ENCODE measurements at places on chromosomes 2 and 18.

DNA sequence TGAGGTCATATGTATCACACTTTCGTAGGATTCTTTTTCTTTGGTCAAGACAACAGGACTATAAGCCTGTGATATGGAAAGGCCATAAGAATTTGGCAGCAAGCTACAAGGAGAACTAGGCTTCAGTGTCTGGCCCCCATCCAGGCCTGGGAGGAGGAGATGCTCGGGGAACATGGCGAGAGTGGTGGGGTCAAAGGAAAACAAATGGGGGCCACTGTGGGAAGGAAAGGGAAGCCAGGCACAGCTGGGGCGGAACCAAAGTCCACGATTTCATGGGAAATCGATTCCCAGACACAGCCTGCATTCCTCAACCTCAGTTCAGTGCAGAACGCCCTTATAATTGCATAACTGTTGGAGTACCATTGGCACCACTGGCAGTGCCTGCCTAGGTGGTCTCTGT is 58.2 kb downstream of the MBP start:
- no peak for DNase-seq

- DNase-seq: no peak
These were observed 111.6 kb downstream of the FAM168B start for GRCh38 chr2:130981667-130982066.

- DNase-seq: no peak
These were observed 84.9 kb downstream of the SOX11 start for GRCh38 chr2:5777131-5777535.

DNA sequence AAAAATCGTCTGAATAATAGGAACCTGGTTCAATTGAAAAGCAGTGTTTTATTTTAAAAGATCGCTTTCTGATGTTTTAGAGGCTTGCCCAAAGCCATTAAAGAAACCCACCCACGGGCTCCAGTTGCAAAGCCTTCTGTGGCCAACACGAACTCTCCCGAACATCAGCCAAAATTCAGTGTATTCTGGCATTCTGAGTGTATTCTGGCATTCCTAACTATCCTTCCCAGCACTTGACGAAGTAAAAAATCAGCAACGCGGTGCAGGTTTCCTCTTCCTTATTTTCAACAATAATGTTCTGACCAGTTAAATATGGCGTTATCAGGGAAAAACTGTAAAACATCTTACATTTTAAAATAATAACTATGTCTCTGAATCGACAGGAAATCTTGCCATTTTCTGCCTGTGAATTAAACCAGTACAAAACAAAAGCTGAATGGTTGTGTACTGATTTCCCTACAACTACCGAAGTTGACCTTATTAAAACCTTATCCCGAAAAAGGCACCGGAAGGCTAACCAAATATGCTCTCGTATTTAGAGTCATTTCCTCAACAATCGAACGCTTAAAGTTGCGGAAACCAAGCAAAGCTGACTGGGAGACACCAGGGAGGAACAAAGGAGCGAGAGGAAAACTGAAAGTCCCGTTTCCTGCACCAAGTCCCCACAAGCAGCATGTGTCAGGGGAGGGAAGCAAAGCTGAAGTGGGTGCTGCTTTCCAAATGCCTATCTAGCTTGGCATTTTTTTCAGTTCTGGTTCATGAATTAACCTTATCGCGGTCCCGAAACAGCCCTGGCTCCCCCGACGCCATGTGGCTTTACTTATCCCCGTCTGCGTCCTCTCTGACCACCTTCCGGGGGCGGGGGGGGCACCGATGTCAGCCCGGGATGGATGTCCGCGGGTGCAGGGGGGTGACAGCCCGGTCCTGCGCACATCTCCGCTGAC is 44.3 kb downstream of the ZNF516 start:
- no peak for DNase-seq

- DNase-seq: no peak
These were observed 154.3 kb downstream of the SEPTIN10 start for GRCh38 chr2:109459485-109459884.

DNA sequence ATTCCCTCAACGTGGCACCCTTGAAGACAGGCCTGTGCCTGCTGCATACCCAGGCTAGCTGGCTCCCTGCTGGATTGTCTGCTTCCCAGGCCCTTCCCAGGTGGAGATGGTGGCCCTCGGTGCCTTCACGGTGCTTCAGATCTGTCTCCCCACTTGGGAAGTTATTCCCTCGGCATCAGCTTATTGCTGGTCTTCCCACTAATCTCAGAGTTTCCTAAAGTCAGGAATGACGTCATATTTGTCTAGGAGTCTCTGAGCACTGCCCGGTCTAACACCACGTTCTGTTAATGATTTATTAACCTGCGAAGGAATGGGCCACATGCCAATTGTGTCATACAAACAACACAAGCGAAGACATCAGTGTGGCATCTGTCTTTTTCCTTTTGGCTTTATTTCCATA is 269.8 kb upstream of the ID2 start:
- no peak for DNase-seq

DNA sequence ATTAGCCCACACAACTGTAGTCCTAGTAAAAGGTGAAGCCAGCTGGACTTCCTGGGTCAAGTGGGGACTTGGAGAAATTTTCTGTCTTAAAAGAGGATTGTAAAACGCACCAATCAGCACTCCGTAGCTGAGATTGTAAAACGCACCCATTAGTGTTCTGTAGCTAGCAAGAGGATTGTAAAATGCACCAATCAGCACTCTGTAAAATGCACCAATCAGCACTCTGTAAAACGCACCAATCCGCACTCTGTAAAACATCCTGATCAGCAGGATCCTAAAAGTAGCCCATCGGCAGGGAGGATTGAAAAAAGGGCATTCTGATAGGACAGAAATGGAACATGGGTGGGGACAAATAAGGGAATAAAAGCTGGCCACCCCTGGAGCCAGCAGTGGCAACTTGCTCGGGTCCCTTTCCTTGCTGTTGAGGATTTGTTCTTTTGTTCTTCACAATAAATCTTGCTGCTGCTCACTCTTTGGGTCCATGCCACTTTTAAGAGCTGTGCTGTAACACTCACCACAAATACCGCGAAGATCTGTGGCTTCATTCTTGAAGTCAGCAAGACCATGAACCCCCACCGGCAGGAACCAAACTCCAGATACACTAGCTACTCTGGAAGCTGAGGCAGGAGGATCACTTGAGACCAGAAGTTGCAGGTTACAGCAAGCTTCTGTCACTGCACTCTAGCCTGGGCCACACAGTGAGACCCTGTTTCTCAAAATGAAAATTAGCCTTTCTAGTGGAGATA is 102.6 kb downstream of the HS6ST1 start:
- no peak for DNase-seq

DNA sequence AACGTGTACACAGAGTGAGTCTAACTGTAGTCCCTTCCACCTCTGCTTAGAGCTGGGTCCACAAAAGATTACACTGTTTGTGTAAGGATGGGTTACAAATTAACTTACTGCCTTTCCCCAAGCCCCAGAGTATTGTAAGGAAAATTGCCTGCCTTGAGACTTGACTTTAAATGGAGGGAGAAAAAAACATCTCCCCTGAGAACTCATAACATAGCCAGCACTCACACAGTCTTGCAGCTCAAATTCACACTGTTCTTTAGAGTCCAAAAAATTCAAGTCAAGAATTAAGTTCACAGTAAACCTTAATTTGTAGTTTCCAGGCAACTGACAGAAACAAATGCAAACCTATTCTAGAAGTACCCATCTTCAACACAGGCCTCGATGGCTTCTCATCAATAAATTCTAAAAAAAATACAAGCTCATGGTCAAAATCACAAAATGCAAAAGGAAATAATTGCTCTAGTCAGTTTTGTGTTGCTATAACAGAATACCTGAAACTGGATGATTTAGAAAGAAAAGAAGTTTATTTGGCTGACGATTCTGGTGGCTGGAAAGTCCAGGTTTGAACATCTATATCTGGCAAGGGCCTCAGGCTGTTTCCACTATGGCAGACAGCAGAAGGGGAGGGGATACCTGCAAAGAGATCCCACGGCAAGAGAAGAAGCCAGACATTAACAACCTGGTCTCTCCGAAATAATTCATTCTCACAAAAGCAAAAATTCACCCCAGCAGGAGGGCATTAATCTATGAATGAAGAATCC is 34.6 kb upstream of the TMEM17 start:
- no peak for DNase-seq

DNA sequence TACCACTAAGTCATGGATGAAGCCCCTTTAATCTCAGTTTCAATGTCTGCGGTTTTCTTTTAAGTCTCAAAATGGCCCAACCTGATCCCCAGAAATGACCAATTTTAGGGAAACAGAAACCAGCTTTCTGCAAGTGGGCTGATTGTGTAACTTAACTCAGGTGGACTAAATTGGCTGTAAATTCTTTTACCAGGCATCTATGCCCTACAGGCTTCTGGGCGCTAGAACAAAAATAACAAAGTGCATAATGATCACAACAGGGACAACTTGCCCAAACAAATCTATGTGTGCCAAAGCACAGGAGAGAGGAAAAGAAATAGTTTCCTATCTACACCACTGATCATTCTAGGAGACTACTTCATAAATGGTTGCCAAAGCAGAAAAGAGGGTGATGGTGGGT is 112.3 kb upstream of the SETBP1 start:
- DNase-seq: no peak

DNA sequence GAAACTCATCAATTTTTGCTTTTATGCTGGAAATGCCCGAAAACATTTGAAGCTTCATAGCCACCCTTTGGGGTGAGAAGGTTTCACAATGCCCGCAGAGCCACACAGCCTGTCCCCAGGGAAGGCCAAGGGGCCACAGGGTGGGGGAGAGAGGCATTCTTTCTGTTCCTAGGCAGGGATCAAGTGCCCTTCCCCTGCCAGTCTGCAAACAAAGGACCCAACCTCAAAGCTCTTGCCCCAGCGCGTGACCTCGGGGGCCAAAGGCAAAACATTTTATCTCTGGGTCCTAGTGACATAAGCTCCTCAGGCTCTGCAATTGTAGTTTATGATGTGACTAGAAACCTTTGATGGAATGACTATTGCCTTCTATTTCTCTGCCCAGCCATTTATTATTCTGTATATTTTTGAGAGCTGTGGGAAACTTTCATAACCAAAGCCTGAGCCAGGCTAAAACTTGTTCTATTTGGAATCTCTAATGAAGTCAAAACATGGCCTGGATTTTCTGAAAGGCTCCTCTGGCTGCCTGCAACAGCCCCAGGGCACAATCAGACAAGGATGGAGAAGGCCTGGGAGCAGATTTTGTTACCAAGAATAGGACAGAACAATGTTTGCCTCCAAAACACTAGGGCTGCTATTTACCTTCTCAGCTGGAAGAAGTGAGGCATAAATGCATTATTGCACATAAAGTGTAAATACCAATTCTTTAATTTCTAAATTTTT is 137.2 kb upstream of the KCTD1 start:
- no peak for DNase-seq

DNA sequence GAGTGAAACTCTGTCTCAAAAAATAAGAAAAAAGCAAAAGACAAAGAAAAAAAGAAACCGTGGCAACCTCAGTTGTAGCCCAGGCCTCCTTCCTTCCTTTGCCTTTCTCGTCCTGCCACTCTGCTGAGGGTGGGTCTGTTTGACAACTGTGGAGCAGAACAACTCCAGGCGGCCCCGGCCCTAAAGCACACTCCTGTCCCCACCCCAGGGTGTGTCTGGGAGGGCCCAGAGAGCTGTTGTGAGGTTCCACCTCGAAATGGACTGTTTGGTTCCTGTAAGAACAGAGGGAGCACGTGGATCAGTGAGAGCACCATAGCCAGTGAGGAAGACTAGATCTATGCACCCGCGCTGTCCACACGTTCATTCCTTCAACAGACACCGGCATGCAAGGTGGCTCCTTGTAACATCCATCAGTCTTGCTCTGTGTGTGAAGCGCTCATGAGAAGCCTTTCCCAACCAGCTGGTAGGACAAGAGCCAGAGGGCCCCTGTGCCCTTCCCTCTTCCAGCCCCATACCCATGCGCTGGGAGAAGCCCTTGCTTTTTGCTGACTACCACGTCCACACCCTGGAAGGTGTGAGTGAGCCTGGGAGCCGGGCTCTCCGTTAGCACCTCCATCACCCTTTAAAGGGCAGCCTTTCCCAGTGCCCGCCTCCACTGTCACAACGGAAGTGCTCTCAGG is 61.6 kb downstream of the SOWAHC start:
- no peak for DNase-seq

DNA sequence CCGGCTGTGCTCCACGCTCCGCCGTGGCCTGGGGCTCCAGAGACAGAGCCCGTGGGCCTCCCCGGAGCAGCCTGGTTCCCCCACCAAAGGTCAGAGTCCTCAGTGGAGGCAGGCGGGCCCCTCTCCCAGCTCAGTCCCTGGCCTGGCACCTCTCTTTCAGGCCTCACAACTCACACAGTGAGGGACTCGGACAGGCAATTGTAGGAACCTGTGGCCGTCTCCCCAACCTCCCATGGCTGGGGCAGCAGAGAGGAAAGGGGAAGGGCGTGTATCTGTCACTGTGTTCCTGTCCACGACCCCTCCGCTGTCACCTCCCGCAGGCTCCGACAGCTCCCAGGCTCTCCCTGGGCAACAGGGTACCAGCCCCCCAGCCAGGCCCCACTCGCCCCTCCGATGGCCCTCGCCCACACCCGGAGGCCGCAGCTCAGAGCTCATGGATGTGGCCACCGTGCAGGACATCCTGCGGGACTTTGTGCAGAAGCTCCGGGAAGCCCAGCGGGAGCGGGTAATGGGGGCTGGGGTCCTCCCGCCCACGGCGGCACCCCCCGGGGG is 32.4 kb upstream of the SNED1 start:
- DNase-seq: no peak

DNA sequence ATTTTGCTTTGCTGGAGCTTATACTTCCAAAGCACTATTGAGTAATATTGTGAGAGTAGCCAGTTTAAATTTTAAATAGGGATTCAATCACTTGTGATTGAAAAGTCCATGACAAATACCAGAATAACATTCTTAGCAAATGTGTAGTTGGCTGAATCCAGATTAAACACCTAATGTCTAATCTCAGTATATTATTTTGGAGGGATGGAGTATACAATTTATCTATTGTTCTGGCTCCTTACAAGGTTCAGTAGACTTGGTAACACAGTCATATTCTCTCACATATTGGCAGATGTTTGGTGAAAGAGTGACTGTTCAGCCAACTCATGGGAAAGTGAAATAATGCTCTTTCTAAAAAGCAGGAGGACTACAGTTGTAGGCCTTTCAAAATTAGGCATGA is 2.2 kb downstream of the UGT1A9 start:
- DNase-seq: no peak

DNA sequence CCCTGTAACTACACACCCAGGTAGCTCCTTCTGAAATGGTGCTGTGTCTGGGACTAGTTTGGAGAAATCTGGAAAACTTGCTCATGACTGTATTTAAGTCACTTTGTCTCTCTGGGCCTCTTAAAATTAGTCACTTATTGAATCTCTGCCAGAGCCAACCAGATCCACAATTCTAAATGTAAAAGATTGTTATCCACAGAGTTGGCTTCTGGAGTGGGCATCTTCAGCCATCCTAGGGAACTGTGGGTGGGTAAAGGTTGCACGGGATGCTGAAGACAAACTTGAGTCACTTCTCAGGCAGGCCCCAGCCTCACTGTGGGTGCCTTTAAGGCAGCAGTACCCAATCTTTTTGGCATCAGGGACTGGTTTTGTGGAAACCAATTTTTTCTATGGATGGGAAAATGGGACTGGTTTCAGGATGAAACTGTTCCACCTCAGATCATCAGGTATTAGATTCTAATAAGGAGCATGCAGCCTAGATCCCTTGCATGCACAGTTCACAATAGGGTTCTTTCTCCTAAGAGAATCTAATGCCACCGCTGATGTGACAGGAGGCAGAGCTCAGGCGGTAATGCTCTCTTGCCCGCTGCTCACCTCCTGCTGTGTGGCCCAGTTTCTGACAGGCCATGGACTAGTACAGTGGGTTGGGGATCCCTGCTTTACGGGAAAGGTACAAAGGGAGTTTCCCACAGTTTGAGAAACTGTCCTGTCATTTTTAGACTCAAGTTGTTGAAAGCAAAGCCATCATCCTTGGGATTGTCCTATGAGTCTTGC is 98.3 kb upstream of the SPRED2 start:
- DNase-seq: no peak

Measured in stimulated activated CD8-positive, alpha-beta memory T cell treated with anti-CD3 and anti-CD28 coated beads, Interleukin-4, amount 100 ng/mL, for 1 hour (primary cell).